ENCODE measurements at places on chromosomes 1 and 21.

- no peak for DNase-seq
Observed at GRCh38 chr1:234902774-234903547, 225.7 kb downstream of the TOMM20 start.

DNA sequence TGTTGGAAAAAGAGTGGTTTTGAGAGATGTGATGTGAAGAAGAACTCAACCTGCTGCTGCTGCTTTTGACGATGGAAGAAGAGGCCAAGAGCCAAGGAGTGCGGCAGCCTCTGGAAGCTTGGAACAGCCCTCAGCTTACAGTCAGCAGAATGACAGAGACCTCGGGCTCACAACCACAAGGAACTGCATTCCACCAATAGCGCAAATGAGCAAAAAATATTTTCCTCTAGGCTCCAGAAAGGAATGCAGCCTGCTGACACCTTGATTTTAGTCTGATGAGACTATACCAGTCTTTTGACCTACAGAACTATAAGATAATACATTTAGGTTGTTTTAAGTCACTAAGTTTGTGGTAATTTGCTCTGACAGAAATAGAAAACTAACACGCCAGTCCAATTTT, 10.2 kb downstream of the SDHB start:
- no peak for DNase-seq

DNA sequence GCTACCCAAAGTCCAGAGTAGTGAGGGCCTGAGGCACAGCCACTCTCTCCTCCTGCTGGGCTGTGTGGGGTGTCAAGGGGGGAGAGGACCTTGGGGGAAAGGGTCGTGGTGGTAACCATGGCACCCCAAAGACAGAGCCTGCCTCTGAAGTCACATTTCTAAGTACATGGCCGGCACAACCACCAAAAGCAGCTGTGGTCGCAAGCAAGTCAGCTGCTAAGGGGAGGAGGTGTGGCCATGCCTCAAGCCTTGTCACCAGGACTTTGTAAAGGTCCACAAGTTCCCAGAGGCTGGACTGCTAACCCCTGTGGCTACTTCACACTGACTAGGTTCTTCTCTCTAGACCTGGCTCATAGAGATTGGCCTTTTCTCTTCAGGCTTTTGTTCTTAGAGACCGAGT, 310.6 kb downstream of the LMX1A start:
- no peak for DNase-seq

GRCh38 chr1:2788506-2789163, 12.9 kb downstream of the TTC34 start:
- DNase-seq = no peak

DNA sequence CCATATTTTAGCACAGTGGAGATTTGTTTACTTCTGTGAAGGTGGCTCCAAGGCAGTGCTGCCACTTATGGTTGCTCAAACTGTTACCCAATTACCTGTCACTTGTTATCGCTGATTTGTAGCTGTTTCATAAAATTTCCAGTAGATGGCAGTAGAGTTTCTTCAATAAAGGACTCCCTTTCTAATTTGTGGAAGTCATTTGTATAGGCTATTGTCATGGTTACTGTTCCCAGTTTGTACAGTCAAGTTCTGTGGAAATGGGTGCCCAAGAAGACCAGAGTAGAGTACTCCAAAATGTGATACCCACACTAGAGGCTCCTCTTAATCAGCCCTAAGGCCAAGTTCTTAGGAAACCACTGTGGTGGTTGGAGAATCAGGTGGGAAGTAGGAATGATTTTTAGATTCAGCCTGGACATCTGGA, 186.1 kb downstream of the CLEC20A start:
- no peak for DNase-seq

- no peak for DNase-seq
Observed at GRCh38 chr1:11880181-11880575, 21.4 kb upstream of the NPPB start.

DNA sequence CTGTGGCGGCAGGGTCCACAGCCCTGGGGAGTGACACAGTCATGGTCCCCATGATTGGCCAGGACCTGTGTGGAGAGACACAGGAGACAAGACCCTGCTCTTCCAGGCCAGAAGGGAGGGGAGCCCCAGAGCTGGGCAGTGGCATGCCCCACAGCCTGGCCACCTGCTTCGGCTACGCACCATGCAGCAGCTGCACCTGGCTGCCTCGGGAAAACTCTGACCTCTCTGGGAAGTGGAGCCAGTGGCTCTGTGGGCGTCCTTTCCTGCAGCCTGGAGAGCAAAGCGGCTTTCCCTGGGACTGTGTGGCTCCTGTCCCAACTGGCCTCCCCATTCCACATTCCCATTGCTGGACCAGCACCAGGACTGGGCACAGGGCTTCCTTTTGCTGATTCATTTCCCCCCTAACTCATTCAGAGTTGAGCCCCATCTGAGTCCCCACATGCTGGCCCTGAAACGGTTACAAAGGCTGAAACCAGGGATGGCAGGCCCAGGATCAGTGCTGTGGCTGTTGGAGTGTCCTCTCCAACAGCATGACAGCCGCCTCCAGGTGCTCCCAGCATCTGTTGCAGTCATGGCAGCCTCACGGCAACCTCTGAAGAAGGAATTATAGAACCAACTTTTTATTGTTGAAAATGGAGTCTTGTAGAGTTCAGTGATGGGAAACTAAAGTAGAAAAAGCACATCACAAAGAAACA, 15.0 kb downstream of the OXCT2 start:
- DNase-seq = no peak

DNA sequence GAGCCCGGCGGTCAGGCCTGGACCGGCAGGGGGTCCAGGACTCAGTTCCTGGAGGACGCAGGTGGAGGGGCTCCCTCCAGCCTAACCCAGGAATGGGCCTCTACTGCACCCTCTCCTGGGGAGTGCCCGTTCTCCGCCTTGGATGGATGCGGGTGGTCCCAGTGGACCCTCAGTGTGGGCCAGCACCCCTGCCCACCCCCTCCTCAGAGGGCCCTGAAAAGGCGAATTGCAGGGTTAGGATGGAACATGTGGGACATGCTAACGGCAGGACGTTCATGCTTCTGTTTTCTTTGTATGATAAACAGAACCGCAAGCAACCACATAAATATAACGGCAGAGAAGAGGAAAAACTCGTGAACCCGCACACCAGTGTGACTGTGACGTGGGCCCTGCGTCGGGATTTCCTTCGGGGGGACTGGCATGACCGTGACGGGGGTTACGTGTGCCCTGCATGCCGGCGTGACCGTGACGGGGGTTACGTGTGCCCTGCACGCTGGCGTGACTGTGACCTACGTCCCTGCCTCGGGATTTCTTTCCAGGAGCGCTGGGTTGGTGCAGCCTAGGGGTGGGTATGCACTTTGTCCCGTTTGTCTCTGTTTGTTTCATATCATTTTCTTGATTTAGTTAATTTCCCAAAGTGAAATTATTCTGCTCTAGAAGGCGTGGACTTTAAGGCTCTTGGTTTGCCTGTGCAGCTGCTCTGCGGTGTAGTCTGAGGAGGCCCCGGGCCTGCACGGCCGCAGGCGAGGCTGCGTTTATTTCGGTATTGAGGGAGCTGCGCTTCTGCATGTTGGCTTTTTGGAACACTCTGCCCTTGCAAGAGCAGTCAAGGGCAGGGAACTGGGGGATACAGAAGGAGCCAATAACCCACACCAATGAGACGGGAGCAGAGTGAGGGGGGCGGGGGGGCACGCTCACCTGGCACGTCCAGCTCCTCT, 3.1 kb downstream of the FTCD start:
- DNase-seq = no peak

GRCh38 chr1:185448591-185449186, 131.6 kb upstream of the IVNS1ABP start:
- DNase-seq = no peak
